ENCODE measurements at places on chromosomes 16 and 17.

- DNase-seq: no peak
These were observed 17.4 kb downstream of the CDIPT start for GRCh38 chr16:29845656-29846055.

GRCh38 chr17:79478051-79478461, 132.8 kb downstream of the RBFOX3 start:
- no peak for DNase-seq

DNA sequence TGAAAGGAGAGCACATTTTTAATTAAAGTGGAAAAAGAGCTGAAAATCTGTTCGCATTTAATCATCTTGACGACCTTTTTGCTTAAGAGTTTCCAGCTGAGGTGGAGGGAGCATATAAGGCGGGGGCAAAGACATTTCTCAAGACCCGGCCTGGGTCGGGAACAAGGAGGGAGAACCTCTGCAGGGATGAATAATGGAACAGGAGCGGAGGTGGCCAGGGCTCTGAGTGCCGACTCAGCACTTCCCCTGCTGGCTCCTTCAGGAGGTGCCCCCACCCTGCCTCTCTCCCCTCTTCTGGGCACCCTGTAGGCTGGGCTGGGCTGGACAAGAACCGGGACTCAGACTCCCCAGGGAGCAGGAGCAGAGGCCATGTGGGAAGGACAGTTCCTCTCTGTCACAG, 7.9 kb upstream of the NGFR start:
- no peak for DNase-seq

GRCh38 chr16:24747441-24747840, 18.0 kb downstream of the TNRC6A start:
- no peak for DNase-seq

- no peak for DNase-seq
These were observed 15.0 kb downstream of the KIAA0513 start for GRCh38 chr16:85042606-85043005.

DNA sequence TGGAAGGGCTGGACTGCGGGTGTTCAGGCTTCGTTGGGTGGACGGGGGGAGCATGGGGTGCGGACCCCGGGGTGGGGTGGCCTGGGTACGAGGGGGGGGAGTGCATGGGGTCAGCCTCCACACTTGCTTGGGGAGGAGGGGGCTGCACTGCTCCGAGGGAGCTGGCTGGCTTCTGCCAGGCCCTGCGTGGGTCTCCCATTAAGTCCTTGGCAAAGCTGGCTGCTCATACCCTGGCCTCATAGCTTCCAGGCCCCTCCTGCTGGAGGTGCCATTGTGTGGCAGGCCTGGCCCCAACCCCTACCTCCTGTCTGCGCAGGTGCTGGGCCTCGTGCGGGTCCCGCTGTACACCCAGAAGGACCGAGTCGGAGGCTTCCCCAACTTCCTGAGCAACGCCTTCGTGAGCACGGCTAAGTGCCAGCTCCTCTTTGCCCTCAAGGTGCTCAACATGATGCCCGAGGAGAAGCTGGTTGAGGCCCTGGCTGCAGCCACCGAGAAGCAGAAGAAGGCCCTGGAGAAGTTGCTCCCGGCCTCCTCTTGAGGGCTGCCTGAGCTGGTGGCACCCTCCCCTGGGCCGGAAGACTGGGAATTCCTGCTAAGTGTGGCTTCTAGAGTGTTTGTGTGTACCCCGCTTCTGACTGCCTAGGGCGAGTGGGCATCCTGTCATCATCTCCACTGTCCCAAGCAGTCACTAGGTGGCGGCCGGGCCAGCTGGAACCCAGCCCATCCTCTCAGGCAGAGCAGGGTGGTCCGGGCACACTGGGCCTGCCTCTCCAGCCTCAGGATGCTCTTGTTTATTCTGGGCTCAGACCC, 1.5 kb downstream of the NUDT16L1 start:
- no peak for DNase-seq
